ENCODE measurements at places on chromosomes 2 and 18.

DNA sequence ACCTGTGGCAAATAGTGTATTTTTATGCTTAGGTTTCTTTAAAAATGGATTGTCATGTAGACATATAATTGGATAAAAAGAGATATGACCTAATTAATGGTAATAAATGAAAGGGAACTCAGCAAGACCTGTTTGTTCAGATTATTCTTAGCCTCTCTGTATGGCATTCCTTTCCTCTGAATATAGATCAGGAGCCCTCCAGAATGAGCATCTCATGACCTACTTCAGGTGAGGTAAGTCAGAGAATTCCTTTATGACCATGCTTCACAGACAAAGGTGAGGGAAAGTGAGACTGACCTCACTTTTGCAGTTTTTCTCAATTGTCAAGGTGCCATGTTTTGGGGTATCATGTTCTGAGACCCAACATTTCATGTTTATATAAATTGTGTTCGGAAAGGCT lies 1744.3 kb upstream of the PIK3C3 start:
- no peak for DNase-seq

GRCh38 chr2:205407984-205408383 lies 274.3 kb upstream of the NRP2 start:
- DNase-seq: no peak

GRCh38 chr18:26454192-26454591 lies 94.2 kb downstream of the KCTD1 start:
- no peak for DNase-seq

- no peak for DNase-seq
These were observed 297.9 kb downstream of the RDH14 start for GRCh38 chr2:18262601-18263000.

DNA sequence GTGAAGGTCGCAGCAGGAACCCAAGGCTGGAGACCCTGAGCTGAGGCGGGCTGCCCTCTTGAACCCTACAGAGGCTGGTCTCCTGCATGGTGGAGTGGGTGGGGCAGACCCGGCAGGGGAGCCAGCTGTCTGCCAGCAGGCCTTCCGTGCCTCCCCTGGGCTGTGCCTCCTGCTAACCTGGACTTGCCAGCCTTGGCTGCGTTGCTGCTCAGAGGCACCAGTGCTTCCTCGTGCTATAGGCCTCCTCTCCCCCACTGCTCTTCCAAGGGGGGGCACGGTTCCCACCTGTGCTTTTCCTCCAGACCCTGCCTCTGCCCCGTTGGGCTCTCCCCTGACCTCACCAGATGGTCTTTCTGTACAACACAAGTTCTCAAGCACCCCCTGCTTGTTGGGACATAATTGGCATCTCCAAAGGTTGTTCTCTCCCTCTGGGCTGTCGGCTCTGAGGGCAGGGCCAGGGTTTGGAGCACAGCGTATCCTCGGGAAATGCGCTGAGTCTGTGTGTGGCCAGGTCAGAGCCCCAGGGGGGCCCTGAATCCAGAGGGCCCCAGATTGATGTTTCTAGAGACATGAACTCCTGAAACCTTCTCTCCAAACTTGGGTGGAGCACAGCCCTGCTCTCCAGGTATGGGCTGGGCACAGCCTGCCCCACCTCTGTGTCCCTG lies 6.7 kb downstream of the ARHGEF4 start:
- DNase-seq: no peak

- no peak for DNase-seq
These were observed 39.1 kb downstream of the TMEFF2 start for GRCh38 chr2:192155511-192156118.

GRCh38 chr18:69998523-69998987 lies 50.9 kb upstream of the CD226 start:
- no peak for DNase-seq

- DNase-seq: no peak
These were observed 9.1 kb downstream of the MOCOS start for GRCh38 chr18:36196238-36196995.

- no peak for DNase-seq
These were observed 53.1 kb downstream of the MTCL1 start for GRCh38 chr18:8758466-8758865.

DNA sequence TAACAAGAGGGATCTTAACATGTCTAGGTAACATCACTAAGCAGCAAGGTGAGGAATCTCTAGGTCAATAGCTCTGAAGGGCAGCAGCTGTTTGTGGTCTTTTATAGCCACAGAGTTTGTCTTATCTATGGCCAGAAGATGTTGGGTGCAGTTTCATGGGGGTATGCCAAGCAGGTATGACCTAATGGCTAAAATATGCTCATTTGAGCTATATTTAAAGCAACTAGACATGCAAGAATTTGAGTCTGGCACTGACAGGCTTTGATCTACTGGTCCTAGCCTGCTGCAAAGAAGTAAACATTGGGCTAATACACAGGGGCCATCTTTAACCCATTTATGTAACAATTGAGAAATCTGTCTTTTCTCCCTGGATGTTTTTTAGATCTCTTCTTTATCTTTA lies 13.9 kb upstream of the UGP2 start:
- DNase-seq: no peak

- DNase-seq: peak; percentile 14
These were observed 38.1 kb upstream of the TGIF1 start for GRCh38 chr18:3411854-3412268.

DNA sequence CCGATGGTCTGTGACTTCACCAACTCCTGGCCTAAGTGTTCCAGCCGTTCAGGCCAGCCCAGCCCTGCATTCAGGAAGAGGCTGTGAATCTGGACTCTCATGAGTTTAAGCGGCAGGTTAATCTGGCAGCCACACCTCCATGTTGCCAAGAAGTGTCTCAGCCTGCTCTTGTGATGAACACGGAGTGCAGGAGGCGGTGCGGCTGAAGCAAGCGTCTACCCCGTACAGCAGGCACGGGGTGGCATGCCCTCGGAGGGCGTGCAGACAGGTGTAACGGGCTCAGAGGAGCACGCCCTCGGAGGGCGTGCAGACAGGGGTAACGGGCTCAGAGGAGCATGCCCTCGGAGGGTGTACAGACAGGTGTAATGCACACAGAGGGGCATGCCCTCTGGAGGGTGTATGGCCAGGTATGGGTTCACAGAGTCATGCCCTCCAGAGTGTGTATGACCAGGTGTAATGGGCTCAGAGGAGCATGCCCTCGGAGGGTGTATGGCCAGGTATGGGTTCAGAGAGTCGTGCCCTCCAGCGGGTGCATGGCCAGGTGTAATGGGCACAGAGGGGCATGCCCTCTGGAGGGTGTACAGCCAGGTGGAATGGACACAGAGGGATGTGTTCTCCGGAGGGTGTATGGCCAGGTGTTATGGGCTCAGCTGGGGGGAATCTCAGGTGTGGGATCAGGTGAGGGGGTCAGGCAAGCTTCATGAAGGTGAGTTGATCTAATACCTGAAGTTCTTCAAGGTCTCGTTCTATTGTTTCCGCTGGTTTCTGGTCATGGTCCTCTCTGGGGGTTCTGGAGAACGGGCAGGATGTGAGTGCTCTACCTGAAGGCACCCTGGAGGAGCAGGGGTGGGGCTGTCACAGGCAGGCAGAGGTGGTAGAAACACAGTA lies 22.6 kb downstream of the CROCC2 start:
- DNase-seq: no peak

DNA sequence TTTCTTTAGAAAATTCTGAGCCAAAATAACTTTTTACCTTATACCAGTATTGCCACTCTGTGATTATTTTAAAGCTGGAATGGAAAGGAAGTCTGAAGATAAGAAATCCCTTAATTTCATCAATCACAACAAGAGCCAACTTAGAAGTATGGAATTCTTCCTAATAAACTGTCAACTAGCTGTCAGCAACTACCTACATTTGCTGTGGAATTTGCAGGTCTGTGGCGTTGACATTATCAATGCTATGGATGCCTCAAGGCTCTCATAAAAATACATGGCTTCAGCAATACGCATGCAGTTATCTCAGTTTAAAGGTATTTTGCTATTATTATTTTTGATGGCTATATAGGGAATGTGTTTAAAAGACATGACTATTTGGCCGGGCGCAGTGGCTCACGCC lies 108.5 kb downstream of the ABCA12 start:
- DNase-seq: no peak

DNA sequence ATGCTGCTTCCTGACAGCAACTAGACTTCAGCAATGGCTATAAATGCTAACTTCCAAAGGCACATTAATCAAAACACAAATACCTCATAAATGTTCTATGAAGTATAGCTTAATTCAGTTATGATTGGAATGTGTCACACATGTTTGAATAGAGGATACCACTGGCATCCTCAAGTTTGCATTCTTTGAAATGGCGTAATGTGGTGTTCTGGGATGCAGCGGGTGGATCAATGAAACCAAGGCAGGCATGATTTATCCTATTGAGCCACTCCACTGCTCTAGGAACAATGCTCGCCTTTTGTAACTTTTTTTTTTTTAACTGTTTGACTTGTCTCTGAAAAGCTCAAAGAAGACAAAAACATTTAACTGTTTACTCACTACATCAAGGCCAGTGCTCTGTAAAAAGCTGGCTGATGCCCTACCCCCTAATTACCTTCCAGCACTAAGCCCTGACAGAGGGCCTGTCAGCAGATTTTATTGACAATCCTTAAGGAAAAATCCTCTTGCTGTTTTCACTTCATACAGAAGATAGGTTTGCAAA lies 278.8 kb upstream of the SESTD1 start:
- DNase-seq: no peak

- DNase-seq: no peak
These were observed 365.2 kb downstream of the AKAIN1 start for GRCh38 chr18:4831791-4832375.

- no peak for DNase-seq
These were observed 125.5 kb downstream of the MC4R start for GRCh38 chr18:60247103-60247502.

DNA sequence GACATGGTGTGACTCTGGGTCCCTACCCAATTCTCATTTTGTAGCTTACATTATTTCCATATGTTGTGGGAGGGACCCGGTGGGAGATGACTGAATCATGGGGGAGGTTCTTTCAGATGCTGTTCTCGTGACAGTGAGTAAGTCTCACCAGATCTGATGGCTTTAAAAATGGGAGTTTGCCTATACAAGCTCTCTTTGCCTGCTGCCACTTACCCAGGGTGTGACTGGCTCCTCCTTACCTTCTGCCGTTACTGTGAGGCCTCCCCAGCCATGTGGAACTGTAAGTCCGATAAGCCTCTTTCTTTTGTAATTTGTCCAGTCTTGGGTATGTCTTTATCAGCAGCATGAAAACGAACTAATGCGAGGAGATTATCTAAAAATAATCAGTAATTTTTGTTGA lies 1683.2 kb upstream of the SLC39A10 start:
- DNase-seq: no peak

- no peak for DNase-seq
These were observed 42.9 kb downstream of the ZNF385B start for GRCh38 chr2:179818546-179818945.

DNA sequence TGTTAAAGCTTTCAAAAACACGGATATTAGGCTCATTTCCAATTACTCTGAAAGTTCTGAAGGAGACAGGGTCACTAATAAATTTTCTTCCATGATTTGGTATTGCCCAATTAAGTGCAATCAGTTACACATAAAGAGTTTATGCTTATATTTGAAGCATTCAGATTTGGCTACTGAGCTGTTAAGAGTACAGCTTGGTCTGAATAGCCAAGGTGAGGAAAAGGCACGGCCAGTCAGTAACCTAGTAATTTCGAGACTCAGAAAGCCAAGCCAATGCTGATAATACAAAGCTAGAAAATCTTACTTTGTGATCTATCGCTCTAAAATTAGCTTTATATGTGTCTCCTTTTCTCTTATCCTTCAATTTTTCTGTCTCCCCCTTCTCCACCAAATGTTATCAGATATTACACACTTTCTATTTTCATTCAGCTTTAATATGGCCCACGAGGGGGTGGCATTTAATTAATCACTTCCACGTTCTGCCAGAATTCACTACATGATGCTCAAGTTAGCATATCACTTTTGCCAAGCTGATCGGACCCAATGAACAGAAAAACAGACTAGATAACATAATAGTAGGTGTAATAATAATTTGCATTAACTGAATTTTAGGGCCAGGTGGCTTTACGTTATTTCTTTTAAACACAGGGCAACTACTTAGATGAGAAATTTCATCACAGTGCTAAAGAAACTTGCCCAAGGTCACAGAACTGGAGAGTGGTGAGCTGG lies 138.4 kb downstream of the TCF4 start:
- DNase-seq: no peak

- DNase-seq: no peak
These were observed 85.1 kb downstream of the GREB1L start for GRCh38 chr18:21327101-21327500.

GRCh38 chr2:33196700-33197099 lies 249.9 kb downstream of the LTBP1 start:
- DNase-seq: no peak

DNA sequence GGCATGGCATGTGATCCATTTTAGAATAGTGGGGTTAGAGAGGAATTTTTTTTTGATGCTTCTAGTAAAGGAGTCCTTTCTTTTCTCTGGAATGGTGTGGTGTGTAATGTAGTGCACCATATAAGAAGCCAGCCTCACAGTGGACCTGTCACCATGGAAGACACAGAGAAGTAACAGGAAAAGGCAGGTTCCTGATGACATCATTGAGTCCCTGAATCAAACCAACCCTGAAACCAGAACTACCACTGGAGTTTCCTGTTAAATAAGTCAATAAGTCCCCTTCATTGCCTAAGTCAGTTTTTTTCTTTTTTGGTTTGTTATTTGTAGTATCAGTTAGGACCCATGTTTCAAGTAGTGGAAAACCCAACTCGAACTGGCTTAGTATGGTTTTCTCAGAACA lies 11.9 kb downstream of the ADCYAP1 start:
- DNase-seq: no peak

- no peak for DNase-seq
These were observed 47.3 kb downstream of the SOCS6 start for GRCh38 chr18:70335892-70336726.

DNA sequence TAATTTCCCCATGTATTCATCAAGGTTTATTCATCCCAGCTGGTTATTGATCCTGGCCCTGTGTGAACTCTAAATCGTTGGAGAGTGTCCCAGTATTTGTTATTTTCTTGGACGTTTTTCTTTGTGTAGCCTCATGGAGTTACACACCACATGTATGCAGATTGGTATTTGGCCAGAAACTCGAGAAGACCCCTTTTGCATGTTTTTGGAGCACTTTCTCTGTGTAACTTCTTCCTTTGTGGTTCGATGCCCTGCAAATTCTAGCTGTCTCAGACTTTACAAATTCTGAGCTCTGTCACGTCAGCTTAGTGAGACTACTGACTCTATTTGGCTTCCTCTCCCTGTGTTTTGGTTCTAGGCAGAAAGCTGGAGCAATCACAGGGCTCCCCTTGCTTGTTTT lies 198.7 kb downstream of the MCFD2 start:
- no peak for DNase-seq

- DNase-seq: no peak
These were observed 297.6 kb downstream of the CDCA7 start for GRCh38 chr2:173652311-173652710.

GRCh38 chr2:185807351-185807750 lies 68.7 kb downstream of the FSIP2 start:
- DNase-seq: no peak

DNA sequence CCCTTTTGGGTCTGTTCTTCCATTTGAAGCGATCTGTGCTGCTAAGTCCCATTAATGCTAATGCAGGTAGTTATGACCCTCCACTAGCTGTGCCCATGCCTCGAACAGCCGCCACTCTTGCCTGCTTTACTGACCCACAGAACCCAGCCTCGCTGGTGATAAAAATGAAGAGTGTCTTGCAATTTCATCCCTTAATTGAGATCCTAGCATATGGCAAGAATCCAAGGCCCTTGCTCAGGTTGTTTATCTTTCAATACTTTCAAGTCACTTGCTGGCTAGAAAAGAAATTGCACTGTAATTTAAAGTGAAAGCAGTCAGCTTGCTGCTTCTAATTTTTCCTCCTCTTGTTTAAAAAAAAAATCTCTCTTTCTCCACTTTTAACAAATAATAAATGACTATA lies 73.6 kb downstream of the ZNF521 start:
- DNase-seq: no peak
